Ecto neural progenitor cell (in vitro differentiated cells): ENCODE measurements at places on chromosomes 7 and 10.

DNA sequence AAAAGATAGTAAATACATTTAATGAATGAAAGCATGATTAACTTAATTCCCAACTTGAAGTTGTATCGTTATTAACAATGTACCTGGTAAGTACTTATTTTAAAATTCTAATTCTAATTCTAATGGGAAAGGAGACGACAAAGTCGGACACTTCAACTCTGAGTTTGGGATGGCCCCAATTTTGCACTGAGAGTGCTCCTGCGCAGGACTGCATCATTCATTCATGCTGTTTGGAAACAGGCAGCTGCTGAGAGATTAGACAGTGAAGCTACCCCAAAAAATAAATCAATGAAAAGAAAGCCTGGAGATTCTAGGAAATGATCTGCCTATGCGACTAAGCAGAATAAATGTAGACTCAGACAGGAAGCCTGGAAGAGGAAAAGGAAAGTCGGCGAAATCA, 141.7 kb upstream of the VKORC1L1 start:
- no peak for DNase-seq

DNA sequence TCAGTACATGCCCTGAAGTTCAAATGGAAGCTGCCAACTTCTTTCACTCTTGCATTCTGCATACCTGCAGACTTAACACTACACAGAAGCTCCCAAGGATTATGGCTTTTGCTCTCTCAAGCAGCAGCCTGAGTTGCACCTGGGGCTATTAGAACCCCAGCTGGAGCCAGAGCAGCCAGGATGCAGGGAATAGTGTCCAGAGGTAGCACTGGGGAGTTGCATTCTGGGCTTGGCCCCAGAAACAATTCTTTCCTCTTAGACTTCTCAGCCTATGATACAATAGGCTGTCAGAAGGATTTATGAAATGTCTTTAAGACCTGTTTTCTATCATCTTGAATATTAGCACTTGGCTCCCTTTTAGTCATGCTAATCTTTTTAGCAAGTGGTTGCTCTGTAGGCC, 886.7 kb upstream of the GHITM start:
- DNase-seq = no peak

DNA sequence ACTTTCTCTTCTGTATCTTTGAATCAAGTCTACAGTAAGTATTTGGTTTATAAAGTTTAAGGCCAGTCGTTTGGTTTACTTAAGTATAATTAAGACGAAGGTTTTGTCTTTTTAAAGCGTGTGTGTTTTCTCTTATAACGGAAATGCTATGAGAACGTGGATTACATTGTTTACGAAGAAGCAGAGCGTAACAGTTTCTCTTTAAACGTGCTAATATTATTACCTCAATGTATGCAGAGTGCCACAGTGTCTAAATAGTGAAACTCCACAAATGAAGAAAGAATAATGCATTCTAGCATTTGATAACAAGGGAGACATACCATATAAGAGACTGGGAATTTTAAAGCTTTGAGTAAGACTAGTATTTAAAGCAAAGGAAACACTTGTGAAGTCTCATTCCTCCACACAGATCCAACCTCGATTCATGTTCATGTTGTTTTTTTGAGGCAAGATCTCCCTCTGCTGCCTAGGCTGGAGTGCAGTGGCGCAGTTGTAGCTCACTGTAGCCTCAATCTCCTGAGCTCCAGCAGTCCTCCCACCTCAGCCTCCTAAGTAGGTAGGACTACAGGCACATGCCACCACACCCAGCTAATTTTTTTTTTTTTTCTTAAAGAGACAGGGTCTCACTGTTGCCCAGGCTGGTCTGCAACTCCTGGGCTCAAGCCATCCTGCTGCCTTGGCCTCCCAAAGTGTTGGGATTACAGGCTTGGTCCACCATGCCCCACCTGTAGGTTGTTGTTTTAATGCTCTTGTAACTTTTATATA, 75.1 kb downstream of the ANKRD61 start:
- no peak for DNase-seq

DNA sequence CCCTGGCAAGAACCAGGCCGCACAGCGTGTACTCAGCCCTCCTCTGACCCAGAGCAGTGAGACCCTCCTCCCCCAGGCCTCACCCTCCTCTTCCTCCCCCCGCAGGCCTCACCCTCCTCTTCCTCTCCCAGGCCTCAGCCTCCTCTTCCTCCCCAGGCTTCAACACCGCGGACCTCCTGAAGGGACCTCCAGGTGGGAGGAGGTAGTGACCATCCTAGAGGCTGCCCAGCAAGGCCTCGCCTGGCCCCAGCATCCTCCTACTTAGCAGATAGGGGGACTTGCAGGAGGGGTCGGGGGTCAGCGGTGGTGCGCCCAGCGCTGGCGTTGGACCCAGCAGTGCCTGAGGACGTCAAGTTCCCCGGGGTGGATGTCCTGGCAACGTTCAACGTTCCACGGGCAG, 270.8 kb downstream of the ELFN1 start:
- DNase-seq = no peak

DNA sequence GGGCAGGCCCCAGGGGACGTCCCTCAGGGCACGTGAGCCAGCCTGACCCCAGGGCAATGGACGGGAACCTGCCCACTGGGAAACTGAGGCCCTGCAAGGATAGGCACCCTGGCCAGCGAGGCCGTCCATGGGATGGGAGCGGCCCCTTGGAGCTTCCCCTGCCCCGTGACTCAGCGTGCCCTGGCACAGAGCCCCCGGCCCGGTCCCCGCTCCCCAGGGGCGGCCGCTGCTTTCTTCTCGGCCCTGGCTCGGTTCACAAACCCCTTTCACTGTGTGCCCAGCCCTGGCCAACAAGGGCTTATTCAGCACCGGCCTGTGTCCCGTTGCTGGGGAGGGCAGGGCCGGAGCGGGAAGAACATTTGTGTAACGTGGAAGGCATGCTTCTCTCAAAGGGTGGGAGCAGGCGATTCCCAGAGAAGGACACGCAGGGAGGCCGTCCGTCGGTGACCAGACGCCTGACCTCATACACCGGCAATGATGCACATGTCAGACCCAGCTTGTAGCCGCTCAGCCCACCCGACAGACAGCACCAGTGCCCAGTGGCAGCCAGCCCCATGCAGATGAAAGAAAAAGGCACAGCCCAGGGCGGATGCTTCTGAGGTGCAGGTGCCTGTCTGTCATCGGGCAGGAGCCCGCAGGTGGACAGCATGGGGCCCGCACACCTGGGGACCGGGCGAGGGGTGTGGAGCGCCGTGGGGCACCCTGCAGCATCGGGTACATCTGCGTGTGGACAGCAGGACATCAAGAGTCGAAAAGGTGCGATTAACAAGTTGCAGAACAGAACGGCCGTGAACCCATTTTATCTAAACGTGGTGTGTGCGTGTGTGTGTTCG, 94.5 kb downstream of the PDGFA start:
- no peak for DNase-seq

GRCh38 chr7:32587411-32587948, 92.2 kb downstream of the AVL9 start:
- no peak for DNase-seq

GRCh38 chr10:92737484-92737883, 47.7 kb downstream of the HHEX start:
- DNase-seq = no peak

DNA sequence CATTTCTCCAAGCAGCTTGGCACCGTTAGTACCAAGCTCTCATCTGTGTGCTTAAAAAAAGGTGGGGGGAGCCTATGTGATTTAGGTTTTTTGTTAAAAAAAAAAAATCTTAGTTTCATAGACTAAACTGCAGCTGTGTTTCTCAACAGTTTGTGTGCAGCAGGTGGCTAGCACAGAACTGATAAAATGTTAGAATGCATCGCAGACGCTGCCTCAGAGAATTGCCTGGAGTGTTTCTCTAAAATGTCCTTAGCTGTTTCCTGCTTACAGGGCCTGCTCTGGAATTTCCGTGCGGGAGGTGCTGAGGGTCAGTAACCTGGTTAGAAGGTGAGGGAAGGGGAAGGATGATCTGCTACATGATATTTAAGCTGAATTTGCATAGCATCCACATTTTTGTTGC, 268.9 kb downstream of the PLXDC2 start:
- no peak for DNase-seq

DNA sequence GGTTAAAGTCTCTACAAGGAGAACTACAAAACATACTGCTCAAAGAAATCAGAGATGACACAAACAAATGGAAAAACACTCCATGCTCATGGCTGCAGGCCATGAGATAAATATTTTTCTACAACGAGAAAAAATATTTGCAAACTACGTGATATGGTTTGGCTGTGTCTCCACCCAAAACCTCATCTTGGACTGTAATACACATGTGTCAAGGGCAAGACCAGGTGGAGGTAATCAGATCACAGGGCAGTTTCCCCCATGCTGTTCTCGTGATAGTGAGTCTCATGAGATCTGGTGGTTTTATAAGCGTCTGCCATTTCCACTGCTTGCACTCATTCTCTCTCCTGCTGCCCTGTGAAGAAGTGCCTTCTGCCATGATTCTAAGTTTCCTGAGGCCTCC, 57.8 kb downstream of the COA1 start:
- no peak for DNase-seq

DNA sequence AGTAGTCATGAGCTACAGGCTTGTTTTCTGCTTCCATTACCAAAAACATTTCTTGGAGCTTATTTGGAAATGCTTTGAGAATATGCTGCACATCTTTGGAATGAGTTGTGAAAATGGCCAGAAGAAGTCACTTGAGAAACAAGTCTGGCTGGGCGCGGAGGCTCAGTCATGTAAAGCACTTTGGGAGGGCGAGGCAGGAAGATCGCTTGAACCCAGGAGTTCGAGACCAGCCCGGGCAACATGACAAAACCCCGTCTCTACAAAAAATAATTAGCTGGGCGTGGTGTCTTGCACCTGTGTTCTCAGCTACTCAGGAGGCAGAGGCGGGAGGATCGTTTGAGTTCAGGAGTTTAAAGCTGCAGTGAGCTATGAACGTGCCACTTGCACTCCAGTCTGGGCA, 882 bp upstream of the CHCHD1 start:
- DNase-seq = no peak
